ENCODE measurements at places on chromosomes 5 and 9.

GRCh38 chr5:131163276-131164119, 1.6 kb downstream of the HINT1 start:
- no peaks in the 10 kb centered on the region for H3K4me1 ChIP-seq
- no peak overlapping the region for H3K4me3 ChIP-seq
- peak; percentile 16 for DNase-seq
- no peaks in the 10 kb centered on the region for H3K27me3 ChIP-seq
- H3K27ac ChIP-seq = no peak overlapping the region
- peaks cover 1% of the 10 kb centered on the region for H3K36me3 ChIP-seq

GRCh38 chr9:104923289-104923688, 4.7 kb downstream of the ABCA1 start:
- no peaks in the 10 kb centered on the region for H3K4me1 ChIP-seq
- no peak for DNase-seq
- H3K36me3 ChIP-seq = no peaks in the 10 kb centered on the region
- H3K4me3 ChIP-seq = no peak overlapping the region
- no peaks in the 10 kb centered on the region for H3K27me3 ChIP-seq

- H3K27me3 ChIP-seq = no peaks in the 10 kb centered on the region
- H3K4me3 ChIP-seq = no peak overlapping the region
- H3K4me1 ChIP-seq = no peaks in the 10 kb centered on the region
Observed at GRCh38 chr5:31270396-31270795, 76.9 kb downstream of the CDH6 start.

GRCh38 chr9:14395317-14396082, 81.6 kb upstream of the NFIB start:
- no peaks in the 10 kb centered on the region for H3K4me1 ChIP-seq
- H3K4me3 ChIP-seq = no peak overlapping the region
- DNase-seq = no peak
- H3K27me3 ChIP-seq = no peaks in the 10 kb centered on the region
- H3K27ac ChIP-seq = no peak overlapping the region

- H3K27me3 ChIP-seq = no peaks in the 10 kb centered on the region
- no peak overlapping the region for H3K27ac ChIP-seq
- no peaks in the 10 kb centered on the region for H3K4me1 ChIP-seq
- peak; percentile 78 for DNase-seq
Observed at GRCh38 chr5:80275347-80275746, 19.5 kb upstream of the SERINC5 start.

GRCh38 chr5:83922699-83923098, 202.0 kb upstream of the HAPLN1 start:
- H3K36me3 ChIP-seq = no peaks in the 10 kb centered on the region
- H3K27ac ChIP-seq = no peak overlapping the region
- no peak for DNase-seq
- no peak overlapping the region for H3K4me3 ChIP-seq
- no peaks in the 10 kb centered on the region for H3K27me3 ChIP-seq

All from mesendoderm (in vitro differentiated cells).